ENCODE measurements at places on chromosomes 4 and X.

DNA sequence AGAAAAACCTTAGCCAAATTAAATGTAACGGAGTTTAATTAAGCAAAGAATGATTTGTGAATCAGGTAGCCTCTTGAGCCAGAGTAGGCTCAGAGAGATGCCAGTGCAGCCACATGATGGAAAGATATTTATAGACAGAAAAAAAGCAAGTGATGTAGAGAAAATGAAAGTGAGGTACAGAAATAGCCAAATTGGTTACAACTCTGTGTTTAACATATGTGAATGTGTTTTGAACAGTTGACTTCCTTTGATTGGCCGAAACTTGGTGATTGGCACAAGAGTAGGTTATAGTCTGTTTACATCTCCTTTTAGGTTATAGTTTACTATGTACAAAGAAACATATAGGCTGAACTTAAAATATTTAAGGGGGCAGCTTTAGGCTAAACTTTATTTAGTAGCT is 459.9 kb upstream of the BOD1L1 start:
- no peak for DNase-seq

DNA sequence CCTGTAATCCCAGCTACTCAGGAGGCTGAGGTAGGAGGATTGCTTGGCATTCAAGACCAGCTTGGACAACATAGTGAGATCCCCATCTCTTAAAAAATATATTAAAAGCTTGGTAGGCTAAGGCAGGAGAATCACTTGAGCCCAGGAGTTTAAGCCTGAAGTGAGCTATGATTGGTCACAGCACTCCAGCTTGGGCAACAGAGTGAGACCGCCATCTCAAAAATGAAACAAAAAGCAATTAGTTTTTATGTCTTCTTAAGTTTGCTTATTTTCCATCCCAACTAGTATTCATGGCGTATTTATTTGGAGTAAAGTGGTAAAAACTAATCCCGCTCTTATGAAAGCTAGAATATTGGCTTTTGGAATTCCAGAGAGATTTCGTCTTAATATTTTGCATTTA is 25.4 kb upstream of the PDE5A start:
- no peak for DNase-seq

GRCh38 chrX:106898462-106898861 is 4.7 kb downstream of the RIPPLY1 start:
- no peak for DNase-seq

GRCh38 chr4:104449537-104449936 is 45.2 kb downstream of the CXXC4 start:
- no peak for DNase-seq

- DNase-seq = no peak
Observed at GRCh38 chrX:134373736-134374135, 86.2 kb upstream of the HPRT1 start.

- peak; percentile 78 for DNase-seq
Observed at GRCh38 chr4:189202182-189202868, 738.3 kb upstream of the FRG1 start.

- DNase-seq = no peak
Observed at GRCh38 chrX:101415180-101416145, 7.4 kb downstream of the HNRNPH2 start.

DNA sequence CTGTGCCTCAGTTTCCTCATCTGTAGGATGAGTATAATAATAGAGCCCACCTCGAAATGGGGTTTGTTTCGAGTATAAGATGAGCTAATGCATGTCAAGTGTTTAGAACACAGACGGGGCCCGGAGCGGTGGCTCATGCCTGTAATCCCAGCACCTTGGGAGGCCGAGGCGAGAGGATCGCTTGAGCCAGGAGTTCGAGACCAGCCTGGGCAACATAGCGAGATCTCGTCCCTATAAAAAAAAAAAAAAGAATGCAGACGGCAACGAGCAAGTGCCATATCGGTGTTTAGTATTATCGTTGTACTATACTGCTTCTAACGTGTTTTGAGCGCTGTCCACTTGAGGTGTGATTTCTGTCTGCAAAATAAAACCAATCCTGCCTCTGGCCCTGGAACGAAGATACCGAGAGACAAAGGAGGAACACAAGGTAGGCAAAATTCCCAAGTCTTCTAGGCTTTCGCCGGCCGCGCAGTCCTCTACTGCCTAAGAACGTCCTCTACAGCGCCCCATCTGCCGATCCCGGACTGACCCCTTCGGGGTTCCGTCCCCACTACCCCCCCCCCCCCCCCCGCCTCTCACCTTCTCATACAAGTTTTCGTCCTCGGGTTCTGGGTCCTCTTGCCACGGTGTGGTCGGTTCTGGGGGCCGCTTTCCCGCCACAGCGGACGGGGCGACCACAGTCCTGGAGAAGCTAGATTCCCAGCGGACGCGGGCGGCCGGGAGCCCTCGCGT is 442 bp downstream of the NDUFB11 start:
- DNase-seq = no peak

DNA sequence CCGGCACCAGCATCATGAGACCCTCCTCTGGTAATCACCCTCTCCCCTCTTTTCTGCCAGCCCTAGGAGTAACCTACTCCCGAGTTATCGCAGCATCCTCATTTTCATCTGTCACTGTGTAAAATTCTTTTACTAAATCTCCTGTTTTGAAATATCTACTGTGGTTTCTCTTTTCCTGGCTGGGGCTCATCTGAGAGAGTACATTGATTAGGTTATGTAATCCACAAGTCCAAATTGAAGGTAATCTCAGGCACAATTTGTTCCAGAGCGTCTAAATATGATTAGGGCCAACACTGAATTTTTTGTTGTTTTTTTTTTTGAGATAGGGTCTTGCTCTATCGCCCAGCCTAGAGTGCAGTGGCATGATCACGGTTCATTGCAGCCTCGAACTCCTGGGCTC is 142.4 kb downstream of the SMIM20 start:
- no peak for DNase-seq

- DNase-seq = no peak
Observed at GRCh38 chrX:48025561-48025960, 18.8 kb downstream of the SPACA5 start.

- DNase-seq = no peak
Observed at GRCh38 chr4:5979981-5980380, 38.2 kb downstream of the C4orf50 start.

GRCh38 chr4:81538716-81539427 is 67.2 kb upstream of the RASGEF1B start:
- DNase-seq = no peak

DNA sequence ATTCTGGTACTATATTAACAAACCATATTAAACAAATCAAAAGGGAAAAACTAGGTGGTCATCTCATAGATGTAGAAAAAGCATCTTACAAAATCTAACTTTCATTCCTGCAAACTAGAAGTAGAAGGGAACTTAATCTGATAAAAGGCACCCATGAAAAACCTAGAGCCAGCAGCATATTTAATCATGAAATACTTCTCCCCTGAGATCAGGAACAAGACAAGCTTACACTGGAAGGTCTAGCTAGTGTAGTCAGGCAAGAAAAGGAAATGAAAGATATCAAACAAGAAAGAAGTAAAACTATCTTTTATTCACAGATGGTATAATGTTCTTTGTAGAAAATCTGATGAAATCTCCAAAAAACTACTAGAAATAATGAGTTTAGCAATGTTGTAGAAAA is 41.2 kb downstream of the ATP10D start:
- no peak for DNase-seq

GRCh38 chrX:83260288-83260687 is 247.8 kb upstream of the POU3F4 start:
- no peak for DNase-seq

GRCh38 chr4:15749001-15749400 is 29.1 kb upstream of the CD38 start:
- DNase-seq = no peak
